ENCODE measurements at places on chromosomes 4 and X.
A peak's percentile ranks its signal among the peaks of the same experiment; 100 is the strongest.

- DNase-seq: no peak
Measured at GRCh38 chrX:97616883-97617530, 733.3 kb downstream of the RPA4 start.

GRCh38 chrX:28910487-28910886, 323.2 kb downstream of the IL1RAPL1 start:
- no peak for DNase-seq

GRCh38 chr4:138263247-138263816, 21.2 kb upstream of the SLC7A11 start:
- no peak for DNase-seq

GRCh38 chr4:68498413-68499007, 51.2 kb downstream of the TMPRSS11E start:
- DNase-seq: no peak

GRCh38 chr4:45985038-45985437, 138.8 kb downstream of the GABRG1 start:
- no peak for DNase-seq

DNA sequence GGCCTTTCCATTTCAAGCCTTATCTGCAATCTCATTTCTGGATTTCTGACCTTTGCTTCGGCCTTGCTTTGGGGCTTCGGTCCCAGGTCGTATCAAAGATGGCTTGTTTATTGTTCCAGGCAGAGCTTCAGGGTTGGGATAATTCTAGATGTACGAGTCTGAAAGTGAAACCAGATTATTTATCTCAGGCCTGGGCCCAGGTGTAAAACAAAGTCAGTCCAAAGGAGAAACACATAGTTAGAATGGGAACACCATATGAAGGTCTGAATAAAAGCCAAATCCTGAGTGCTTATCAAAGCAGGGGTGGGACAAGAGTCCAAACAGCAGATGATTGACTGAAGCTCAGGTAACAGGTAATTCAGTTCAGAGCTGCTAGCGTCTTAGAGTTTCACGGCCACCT, 17.1 kb downstream of the PRIMPOL start:
- DNase-seq: no peak

GRCh38 chr4:43682551-43682950, 766.1 kb downstream of the KCTD8 start:
- DNase-seq: no peak

GRCh38 chr4:181525634-181526033, 717.6 kb upstream of the TENM3 start:
- no peak for DNase-seq

- DNase-seq: no peak
Measured at GRCh38 chr4:54226404-54227255, 2.5 kb upstream of the PDGFRA start.

- DNase-seq: no peak
Measured at GRCh38 chrX:23103546-23103945, 103.8 kb downstream of the DDX53 start.

DNA sequence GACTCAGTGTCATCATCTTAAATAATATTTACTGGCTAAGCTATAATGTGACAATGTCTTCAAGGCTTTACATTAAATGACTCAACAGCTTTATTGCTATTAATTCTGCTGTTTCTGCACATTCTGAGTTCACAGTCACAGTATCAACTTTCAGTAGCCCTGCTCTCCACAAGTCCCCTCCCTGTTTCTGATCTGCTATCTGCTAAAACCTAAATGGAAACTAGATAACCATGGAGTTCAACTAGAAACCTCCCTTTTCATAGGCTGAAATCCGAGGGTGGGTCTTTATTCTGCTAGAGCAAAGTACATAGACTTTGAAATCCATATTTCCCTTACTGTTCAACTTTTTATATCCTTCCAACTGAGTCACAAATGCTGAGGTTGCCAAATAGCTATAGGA, 5.4 kb upstream of the ACE2 start:
- no peak for DNase-seq

DNA sequence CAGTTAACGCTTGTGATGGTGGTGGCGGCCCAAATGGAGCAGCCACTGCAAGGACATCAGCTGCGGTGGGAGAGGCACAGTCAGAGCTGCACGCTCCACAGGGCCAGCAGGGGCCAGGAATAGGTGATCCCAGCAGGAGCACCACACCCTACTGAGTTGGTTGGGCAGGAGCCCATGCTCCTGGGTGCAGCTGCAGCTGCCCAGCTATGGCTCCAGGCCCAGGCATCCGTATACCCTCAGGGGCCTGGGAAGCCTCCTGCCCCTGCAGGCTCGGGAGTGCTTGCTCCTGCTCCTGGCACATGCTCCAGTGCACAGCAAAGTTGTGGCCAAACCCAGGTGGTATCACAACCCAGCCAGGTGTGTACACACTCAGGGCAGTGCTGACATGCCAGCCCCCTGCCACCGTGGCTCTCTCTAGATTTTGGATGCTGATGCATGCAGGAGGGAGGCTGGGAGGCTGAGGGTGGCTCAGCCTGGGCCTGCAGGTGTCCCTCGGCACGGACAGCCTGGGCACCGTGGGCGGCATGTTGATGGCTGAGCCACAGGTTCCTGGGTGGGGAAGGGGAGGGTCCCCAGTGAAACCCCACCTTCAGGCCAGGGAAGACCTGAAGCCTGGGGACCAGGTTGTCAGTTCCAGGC, 150.2 kb downstream of the CXXC4 start:
- DNase-seq: no peak

DNA sequence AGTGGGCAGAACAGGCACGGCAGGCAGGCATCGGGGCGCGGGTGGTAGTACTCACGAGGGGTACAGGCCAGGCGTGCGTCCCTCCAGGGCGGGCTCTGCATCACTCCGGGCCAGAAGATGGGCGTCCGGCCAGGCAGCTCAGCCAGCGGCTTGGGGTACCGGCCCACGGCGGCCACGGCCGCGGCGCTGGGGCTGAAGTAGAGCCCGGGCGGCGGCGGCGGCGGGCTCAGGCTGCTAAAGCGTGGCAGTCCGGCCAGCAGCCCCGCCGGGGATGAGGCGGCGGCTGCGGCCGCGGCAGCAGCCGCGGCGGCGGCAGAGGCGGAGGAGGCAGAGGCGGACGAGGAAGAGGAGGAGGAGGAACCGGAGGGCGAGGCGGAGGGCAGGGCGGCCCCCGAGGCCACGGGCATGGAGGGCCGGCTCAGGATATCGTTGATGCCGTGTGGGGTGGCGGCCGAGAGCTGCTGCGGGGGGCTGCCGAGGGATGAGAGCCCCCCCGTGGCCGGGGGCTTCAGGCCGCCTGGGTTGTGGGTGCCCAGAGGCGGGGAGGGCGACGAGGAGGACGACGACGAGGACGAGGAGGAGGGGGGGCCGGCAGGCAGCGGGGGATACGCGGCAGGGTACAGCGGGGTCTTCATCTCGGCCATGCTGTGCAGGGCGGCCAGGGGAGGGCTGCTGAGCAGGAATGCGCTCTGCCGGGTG, 1.4 kb downstream of the NKX6-1 start:
- no peak for DNase-seq

DNA sequence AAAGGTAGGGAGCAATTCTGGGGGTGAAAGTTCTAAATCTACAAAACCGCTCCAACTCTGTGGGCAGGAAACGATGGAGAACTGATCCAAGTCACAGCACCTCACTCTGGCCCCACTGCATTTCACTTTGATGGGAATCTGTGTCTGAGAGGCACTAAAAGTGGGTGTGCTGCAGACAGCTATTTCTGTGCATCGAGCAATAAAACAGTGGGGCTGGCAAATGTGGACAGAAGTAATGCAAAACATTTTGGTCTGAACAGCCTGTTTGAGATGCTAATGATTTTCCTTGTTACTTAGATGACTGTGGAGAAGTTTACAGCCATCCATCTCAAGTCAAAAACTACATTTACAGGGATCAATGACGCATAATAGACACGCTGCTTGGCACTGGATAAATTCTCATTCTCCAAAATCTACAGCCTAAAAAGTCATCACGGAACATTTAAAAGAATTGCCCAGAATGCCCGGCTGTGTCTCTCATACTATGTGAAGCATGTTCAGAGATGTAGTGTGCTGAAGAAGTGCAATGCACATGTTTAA, 1671.6 kb upstream of the TENM3 start:
- no peak for DNase-seq

DNA sequence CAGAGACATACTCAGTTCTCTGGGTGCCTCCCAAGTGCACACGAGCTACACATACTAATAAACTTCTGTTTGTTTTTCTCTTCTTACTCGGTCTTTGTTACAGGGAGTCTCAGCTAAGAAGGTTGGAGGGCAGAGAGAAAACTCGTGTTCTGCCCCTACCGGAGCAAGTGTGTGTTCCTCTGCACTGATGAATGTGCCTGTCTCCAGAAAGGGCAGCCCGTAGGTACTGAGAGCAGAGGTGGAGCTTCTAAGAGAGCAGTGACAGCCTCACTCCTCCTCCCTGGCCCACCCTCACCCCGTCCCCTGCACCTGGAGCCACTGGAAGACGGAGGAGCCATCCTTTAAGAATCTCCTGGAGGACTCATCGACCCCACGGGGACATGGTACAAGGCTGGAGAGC, 67.6 kb downstream of the MTNR1A start:
- no peak for DNase-seq

- no peak for DNase-seq
Measured at GRCh38 chr4:24213961-24214360, 324.1 kb upstream of the PPARGC1A start.

GRCh38 chrX:19225909-19226308, 103.6 kb upstream of the ADGRG2 start:
- no peak for DNase-seq

DNA sequence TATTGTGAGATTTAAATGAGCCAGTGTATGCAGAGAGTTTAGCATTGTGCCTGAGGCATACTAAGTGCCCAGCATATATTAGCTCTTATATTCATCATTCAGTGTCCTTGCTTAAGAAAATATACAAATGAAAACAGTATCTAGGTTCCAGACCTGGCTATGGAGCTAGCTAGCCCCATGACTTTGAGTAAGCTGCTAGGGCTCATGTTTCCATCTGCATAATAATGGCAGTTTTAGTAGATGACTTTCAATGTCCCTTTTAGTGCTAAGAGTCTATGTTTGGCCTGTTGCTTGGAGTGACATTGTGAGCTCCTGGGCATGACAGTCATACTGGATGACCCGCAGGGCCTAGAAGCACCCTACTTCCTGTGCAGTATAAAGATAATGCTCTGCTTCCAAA, 435.3 kb downstream of the ZIC3 start:
- no peak for DNase-seq

DNA sequence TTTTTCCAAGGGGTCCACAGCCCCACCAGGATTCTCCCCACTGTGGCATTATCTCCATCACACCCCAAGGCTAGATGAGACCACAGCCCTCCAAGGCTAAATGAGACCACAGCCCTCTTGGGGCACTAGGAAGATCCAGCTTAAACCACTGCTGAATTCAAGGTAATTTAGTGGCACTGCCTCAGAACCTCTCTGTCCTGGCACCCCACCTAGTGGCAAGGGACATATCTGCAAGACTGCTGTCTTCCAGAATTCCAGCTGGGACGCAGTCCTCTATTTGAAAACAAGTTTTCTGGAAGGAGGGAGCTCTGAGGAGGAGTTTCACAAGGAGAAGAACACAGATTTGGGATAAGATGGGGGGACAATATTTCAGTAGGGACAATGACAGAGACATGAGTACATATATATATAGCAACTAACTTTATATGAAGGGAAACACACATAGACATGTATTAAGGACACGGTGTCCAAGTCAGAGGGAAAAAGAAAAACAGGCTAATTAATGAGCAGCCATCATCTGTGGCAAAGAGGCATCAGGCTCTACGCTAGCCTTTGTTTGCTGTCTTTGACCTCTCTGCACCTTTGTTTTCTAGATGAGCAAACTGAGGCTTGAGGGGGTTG, 9.3 kb downstream of the CETN2 start:
- no peak for DNase-seq

GRCh38 chr4:185358959-185359358, 36.8 kb downstream of the LRP2BP start:
- DNase-seq: no peak

GRCh38 chrX:20061855-20062254, 54.9 kb downstream of the MAP7D2 start:
- DNase-seq: no peak

GRCh38 chrX:123561439-123562215, 171.2 kb downstream of the THOC2 start:
- DNase-seq: no peak

GRCh38 chr4:132101526-132101925, 1047.6 kb upstream of the PCDH10 start:
- DNase-seq: no peak

DNA sequence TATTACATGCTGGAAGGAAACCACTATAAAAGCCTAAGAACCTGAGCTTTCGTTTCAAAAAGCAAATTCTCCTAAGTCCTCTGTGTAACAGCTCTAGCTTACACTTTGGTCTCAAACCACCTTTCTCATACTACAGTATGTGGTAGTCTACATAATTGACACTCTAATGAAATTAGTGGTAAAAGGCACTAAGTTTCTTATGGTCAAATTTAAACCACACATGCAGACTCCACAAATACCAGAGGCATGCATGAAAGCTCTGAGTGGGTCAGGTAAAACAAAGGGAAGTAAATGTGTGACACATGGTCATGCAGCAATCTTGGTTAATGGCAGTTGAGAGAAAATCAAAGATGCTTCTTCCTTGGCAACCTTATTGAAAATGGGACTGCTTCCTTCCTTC, 187.8 kb downstream of the CCNG2 start:
- DNase-seq: no peak

GRCh38 chrX:66632981-66633380, 5.9 kb downstream of the EDA2R start:
- DNase-seq: no peak

DNA sequence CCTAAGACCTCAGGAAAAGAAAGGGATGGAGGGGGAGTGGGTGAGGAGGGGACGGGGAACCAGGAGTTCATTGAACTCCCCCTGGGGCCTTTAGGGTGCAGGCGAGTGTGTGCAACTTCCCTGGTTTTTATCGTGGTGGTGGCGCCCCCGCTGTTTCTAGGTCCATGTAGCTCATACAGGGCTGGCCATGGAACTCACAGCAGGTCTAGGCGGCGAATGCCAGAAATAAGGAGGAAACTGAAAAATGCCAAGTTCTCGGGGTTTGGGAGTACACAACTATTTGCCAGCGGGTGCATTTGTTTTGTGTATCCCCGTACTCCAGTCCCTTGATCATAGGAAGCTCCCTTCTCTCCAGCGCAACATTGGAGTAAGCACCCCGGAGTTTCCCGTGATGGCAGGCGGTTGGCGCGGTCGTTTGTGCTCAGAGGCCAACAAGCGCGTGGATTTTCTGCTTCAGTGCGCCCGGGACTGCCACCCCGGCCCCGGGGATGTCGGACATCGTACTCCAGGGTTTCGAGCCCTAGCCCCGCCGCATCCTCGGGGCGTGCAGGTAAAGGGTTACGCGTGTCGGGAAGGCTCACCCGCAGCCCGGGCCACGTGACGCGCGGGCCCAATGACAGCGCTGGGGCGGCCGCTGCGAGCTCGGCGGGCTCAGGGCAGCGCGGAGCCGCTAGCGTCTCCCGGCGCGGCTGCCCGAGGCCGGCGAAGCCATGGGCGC, 208.9 kb downstream of the NWD2 start:
- DNase-seq: peak; percentile 37

DNA sequence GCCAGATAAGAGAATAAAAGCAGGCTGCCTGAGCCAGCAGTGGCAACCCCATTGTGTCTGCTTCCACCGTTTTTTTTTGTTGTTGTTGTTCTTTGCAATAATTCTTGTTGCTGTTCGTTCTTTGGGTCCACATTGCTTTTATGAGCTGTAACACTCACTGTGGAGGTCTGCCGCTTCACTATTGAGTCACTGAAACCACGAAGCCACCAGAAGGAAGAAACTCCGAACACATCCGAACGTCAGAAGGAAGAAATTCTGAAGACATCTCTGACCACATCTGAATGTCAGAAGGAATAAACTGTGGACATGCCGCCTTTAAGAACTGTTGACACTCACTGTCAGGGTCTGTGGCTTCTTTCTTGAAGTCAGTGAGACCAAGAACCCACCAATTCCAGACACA, 110.5 kb downstream of the PCDH18 start:
- no peak for DNase-seq

- no peak for DNase-seq
Measured at GRCh38 chr4:88008743-88009171, 1.3 kb downstream of the PKD2 start.
